ENCODE measurements at places on chromosomes 3 and 15.

DNA sequence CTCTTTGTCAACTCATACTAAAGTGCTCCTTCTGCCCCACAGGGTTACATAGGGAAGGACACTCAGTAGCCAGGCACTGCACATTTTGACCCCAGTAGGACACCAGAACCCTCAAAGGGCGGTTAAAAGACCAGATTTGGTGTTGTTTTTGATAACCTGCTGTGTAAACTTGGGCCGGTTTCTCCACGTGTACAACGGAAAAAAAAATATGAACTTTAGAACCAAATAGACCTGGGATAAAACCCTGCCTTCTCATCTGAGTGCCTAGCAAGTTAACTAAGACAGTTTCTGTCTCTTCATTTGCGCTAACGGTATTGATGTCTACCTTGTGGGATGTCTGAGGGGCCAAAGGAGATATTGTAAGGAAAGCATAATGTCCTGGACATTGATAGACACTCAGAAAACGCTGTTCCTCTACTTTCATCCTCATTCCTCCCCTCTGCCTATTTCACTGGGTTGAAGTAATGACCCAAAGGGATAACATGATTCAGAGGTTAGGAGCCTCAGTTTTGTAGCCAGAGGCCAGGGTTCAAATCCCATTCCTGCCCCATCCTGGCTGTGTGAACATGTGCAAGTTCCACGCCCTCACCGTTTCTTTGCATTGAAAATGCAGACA, 155.9 kb upstream of the LPP start:
- no peak for DNase-seq

GRCh38 chr3:12973827-12974226, 99.4 kb downstream of the IQSEC1 start:
- DNase-seq: no peak

DNA sequence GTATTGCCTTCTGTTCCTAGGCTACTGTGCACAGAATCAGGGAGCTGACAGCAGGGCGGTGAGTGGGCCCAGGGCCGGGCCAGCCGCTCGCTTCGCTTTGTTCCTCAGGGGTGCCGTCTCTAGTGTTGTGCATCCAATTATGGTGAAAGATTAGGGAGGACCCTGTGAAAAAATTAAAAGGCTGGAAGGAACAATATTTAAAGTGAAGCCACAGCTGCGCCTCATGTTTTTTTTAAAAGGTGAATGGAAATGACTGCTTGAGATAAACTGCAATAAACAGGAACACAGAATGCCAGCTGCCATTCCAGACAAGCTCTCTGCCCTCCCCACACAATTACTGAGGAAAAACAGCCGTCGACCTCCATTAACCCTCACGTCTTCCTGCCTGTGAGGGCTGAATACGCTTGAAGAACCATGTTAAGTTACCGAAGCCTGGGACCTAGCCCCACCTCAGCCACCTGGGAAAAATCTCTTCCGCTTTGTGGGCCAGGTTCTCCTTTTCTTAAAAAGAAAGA, 132.0 kb upstream of the IL12A start:
- no peak for DNase-seq

DNA sequence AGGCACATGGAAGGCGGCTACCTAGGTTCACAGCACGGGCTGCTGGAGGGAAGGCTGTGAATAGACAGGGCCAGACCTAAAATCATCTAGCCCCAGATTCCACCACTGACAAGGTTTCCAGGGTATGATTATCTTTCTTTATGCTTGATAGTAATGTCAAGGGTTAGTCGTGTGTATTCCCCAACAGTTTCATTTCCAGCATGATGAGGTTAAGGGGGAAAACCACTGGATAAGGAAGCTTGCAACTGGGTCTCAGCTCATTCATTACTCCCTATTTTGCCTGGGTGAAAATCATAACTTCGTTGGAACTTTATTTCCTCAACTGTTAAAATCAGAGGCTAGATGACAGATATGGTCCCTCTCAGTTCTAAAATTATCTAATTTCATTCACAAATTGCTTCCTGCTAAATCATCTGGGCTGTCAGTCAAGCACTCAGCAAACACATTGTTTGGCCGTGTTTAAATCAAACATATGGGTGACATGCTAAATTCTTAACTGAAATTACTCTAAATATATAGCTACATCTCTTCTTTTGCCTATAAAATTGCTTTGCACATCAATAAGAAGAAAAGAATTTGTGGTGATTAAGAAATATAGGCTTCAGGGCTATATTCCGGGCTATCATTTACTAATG, 111.7 kb downstream of the CYP19A1 start:
- DNase-seq: no peak

- DNase-seq: no peak
These were observed 268.7 kb upstream of the ARL6 start for GRCh38 chr3:97495896-97496295.

DNA sequence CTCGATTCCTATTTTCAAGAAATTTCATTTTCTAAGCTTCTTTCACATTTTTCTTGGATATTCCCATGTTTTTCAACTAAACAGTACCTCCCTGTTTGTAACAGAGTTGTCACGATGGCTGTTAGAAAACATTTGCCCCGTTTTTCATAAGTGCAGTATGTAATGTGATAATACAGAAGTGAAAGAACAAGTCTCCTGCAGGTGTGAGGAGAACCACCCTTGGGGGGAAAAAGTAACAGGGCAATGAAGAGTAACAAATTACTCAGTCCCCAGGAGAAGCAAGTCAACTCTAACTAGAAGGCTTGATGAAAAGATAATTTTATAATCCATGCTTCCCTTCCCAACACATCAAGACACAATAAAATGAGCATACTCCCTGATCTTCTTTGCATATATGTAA, 493.3 kb downstream of the FOXP1 start:
- DNase-seq: no peak

GRCh38 chr3:112640930-112641801, at the start of gene CCDC80:
CCDC80 (minus strand) TSS chr3:112641143; CDS start chr3:112639905, 1,238 bp downstream.
- DNase-seq: peak; percentile 43

DNA sequence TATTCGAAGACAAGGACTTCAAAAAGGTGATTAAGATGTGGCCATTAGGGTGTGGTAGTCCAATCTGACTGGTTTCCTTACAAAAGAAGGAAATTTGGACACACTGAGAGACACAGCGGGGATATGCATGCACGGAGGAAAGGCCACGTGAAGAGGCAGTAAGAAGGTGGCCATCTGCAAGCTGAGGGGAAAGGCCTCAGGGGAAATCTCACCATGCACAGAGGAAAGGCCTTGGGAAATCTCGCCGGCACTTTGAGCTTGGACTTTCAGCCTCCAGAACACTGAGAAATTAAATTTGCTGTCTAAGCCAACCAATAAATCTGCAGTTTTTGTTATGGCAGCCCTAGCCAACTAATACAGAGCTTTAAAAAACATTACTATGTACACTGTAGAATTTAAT, 78.8 kb downstream of the DLG1 start:
- no peak for DNase-seq

GRCh38 chr3:31250116-31250777, 282.5 kb upstream of the STT3B start:
- peak; percentile 14 for DNase-seq

DNA sequence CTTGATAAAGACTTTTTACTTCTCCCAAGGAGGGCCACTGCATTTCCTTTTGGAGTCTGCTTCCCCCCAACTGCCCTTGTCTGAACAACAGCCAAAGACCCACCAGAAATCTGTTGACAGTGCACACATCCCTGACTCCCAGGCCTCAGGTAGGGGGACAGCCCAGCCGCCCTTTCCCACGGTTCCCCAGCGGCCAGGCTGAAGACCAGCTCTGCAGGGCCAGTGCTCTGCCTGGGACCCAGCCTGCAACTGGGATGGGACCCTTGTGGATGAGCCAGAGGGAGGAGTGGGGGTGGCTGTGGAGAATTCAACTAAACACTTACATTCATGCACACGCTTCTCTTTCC, 8.1 kb upstream of the PRR23E start:
- DNase-seq: no peak

GRCh38 chr15:98164571-98164970, 204.1 kb downstream of the ARRDC4 start:
- peak; percentile 9 for DNase-seq

DNA sequence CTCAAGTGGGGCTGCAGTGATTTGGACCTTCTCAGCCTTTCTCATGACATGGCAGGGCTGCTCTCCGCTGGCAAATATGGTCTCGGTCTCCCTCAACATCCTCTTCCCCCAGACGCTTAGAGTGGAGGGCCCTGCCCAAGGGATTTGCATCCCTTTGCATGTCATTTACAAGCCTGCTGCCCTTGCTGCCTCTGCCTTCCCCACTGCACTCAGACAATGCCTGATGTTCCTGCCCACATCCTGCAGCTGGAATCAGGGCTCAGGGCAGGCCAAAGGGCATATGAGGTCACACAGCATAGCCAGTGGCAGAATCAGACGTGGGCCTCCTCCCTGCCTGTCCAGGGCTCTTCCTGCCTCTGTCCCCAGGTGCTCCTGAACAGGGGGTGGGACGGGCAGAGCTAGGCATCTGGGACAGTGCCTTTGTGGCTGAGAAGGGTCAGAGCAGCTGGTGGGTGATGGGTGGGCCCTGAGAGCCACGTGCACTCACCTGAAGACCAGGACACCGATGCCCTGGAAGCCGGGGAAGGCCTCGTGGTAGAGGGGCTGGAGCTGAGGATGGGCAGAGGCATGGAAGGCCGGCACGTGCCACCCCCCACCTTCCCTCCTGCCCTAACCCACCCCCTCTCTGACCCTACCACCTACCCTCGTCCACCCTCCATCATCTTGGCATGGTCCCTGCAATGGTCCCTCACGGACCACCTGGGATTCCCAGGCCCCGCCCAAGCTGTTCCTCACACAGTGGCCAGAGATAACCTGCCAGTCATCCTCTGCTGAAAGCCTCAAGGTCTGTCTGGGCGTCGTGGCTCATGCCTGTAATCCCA, 27.4 kb upstream of the GOLGA6C start:
- no peak for DNase-seq

GRCh38 chr3:181288145-181288544, 298.6 kb upstream of the DNAJC19 start:
- DNase-seq: no peak

GRCh38 chr15:31758126-31758525, 272.2 kb upstream of the CHRNA7 start:
- no peak for DNase-seq

- DNase-seq: no peak
These were observed 9.8 kb downstream of the MAP6D1 start for GRCh38 chr3:183815563-183815940.

DNA sequence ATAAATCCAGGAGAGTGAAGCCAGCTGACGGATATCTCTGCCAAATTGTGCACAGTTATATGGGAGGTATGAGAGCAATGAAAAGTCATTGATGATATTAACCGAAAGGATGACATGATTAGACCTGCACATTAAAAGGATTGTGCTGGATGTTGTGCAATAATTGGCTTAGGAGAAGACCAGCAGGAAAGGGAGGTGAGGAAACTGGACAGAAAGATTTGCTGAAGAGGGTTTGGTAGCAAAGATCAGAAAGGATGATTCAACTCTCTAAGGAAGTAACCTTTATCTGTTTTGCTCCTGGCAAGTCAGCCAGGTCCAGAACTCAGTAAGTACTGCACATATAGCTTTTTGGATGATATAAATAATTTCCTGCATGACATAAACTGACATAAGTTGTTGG, 704.7 kb downstream of the GRM7 start:
- DNase-seq: no peak

DNA sequence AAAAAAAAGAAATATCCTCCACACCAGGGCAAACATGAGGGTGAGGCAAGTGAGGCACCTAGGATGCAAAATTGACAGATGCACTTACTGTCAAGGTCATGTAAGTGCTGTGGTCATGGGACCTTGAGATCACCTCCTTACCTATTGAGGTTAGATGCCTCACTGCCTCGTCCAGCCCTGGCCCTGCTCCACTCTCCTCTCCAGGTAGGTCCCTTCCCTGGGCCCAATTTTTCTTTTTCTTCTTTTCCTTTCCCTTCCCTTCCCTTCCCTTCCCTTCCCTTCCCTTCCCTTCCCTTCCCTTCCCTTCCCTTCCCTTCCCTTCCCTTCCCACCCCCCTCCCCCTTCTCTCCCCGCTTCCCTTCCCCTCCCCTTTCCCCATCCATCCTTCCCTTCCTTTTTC, 71.1 kb upstream of the DLG1 start:
- no peak for DNase-seq

DNA sequence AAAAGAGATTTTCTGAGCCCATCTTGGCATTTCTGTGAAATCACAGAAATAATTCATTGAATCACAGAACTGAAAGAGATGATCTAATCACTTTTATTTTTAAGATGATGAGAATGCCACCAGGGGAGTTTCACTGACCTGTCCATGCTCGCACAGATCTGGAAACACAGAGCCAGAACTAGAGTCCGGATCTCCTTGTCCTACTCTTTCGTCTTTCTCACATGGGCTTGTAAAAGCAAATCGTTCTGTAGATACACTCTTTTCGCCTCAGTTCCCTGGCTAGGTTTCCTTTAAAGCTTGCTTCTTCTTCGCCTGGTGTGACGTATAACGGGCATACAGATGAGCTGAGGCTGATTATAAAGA, 122.5 kb upstream of the SPRED1 start:
- no peak for DNase-seq

DNA sequence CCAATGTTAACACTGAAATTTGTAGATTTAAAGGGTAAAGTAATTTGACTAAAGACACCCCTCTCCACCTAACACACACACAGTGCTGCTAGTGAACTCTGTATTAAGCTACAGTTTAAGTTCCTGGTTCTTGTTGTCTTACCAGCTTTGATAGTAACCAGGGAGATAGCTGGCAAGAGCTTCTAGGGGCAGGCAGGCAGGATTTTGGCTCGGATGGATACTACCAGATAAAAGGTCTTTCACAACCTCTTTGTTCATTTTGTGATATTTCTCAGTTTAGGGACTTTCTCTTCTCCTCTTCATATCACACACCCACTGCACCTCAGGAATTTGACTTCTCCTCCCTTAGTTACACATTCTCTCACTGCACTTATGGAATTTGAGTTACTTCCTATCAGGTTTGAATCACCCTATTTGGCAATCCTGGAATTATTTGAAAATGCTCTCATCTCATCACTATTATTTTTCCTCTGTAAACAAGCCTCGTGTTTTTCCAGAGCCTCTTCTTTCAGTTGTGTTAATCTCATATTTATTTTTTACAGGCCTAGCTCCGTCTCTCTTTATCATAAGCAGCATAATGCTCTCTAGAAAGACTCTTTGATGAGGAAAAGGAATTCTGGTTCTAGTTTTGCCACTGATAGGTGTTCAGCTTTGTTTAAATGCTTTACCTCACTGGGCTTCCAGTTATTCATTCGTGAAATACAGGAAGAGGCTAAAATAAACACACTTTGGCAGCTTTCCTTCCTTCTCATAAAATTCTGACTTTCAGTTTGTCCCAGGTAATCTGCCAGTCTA, 23.0 kb upstream of the CLDN1 start:
- peak; percentile 42 for DNase-seq

GRCh38 chr3:122331886-122332285, 6.8 kb downstream of the CSTA start:
- DNase-seq: no peak

Data from HTR-8/SVneo (cell line).